ENCODE measurements at places on chromosomes 4 and X.

DNA sequence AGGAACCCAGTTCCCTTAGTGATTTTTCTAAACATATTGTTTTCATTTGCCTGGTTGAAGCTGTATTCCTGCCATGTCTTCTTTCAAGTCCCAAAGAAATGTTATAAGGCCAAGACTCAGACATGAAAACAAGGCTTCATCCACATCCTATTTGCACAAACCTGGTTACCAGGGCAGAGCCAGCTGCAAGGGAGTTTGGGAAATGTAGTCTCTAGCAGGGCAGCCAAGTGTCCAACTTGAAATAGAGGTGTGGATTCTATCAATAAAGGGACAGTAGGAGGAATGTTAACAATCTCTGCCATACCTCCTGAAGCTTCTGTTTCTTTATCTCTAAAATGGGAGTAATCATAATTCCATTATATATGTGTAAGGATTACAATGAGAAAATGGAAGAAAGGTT lies 56.6 kb downstream of the INTS12 start:
- DNase-seq = no peak

DNA sequence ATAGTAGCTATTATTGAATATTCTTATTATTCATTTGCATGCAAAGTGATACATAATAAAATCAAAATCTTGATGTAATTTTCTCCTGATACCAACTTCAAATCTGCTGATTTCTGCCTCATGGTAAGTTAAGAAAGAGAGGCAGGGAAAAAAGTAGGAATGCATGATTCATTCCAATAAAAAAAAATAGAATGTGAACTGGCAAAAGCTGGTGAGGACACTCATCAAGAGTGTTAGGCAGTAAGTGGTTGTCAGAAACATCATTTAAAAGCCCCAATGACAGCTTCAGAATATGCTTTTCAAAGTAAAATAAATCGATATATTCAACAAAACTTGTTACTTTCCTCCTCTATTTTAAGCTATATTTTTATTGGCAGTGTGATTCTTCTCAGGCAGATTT lies 979.1 kb downstream of the TECRL start:
- no peak for DNase-seq

DNA sequence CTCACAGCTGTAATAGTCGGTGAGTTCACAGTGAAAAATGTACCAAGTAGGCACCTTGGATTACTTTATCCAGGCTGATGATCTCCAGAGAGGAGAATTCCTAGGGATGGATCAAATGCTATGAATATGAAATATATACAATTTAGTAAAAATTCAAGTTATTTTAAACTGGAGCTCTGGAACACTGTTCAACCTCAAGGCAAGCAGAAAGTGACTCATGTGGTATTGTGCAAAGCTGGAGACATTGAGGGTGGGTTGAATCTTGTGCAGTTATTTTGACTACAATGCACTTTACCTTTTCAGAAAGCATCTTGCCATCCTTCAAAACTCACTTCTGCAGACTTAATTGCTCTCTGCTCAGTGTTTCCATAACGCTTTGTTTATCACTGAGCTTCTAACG lies 43.4 kb downstream of the OSTC start:
- no peak for DNase-seq

- no peak for DNase-seq
Measured at GRCh38 chr4:24392613-24393012, 191.7 kb downstream of the DHX15 start.

DNA sequence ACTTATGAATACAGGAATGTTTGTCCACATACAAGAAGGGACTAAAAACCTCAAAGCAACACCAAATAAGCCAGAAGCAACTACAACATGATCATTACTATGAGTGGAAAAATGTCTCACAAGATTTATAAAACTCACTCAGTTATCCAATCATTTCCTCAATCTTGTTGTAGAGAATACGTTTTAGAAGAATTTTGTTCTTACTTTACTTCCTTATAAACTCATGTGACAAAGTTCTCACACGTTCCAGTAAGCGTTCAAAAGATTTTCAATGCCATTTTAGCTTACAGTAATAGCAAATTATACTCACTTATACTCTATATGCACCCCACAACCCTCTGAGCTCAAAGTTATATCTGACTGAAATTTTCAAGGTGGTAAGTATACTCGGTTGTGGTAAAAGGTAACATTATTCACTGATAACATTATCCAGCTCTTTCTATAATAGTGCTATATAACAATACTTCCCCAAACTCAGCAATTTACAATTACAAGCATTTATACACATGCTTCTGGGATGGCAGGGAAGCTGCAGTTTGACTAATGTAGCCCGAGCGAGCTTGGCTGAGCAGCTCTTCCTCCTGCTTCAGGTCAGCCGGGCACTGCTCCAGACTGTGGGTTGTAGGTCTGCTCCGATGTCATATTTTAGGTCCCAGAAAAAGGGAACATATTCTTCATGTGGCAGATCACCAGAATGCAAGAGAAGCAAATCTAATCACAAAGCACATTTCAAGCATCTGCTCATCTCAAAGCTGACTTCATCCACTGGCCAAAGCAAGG lies 226.3 kb downstream of the RCHY1 start:
- no peak for DNase-seq

DNA sequence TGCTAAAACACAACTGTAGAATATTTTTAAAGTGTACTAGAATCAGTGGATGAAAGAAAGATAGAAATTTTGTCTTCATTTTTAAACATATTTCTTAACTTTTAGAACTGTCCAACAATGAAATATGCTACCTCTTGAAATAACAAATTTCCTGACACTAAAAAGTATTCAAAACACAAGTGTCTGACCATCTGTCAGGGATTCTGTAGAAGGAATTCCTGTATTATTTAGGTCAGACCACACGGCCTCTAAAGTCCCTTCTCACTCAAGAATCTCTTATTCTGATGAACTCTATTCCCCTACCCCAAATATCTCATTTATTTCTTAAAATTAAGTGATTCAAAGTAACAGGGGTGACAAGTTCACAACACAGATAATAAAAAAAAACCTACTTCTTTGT lies 99.1 kb downstream of the MAML3 start:
- no peak for DNase-seq

- no peak for DNase-seq
Measured at GRCh38 chr4:7904952-7905915, 34.4 kb downstream of the AFAP1 start.

DNA sequence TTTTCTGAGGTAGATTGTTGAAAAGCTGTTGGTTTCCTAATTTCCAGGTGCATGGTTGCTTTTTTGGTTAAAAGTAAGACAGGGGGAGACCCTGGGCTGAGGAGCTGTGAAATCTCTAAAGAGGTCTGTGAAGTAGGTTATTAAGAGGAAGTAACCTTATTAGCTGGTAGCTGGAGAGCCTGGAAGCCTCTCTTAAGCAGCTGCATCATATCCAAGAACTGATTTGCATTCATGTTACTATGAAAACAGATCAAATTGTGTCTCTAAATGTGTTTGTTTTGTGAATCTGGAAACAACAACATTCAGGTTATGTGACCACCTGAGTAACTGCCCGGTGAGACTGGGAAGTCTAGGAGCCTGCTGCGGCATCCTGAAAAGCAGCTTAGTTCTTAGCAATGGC lies 54.1 kb downstream of the ARHGAP10 start:
- no peak for DNase-seq

DNA sequence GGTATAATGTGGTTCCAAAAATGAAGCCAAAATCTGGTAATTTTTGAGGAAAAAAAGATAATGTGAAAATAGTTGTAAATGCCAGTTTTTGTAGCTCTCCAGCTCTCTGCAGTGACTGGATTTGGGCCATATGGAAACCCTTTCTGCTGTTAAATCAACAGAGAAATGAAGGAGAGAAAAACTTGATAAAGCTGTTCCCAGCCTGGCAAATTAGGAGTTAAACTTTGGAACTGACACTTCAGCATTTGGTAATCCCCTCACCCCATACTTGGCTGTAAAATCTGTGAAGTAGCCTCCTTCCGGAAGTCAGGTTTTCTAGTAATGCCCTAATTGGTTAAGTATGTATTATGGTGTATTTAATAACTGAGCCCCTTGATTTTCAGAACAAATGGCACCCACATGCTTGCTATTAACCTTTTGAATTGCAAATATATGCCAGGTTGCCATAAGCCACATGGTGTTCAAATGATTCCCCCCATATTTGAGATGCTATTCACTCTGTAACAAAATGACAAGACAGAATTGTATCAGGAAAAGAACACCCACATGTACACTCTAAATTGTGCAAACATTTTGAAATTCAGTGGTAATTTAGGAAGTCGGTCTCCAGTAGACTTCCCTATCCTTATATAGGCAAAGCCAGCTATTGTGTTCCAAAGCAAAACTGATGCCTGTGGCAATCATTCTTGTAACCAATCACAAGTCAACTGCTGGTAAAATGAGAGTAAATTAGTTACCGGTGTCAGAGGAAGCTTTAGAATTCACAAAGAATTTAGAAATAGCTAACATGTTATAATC lies 96.3 kb upstream of the ADAMTS3 start:
- DNase-seq = no peak

DNA sequence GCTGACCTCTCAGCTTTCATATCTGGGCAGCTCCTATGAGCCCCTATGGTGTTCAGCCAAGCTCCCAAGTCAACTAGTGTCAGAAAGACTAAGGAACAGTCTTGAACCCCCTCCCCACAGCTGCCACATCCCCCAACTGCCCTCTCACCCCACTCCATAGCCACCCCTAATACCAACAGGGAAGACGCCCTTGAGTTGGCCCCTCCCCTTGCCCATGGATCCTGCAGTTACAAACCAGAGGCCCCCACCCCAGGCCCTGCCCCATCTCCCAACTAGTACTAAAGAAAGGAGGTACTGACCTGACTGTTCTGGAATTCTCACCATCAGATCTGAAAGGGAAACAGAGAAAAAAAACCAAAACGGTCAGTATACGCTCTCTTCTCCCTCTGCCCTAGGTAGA lies 10.2 kb upstream of the IQSEC2 start:
- DNase-seq = no peak

DNA sequence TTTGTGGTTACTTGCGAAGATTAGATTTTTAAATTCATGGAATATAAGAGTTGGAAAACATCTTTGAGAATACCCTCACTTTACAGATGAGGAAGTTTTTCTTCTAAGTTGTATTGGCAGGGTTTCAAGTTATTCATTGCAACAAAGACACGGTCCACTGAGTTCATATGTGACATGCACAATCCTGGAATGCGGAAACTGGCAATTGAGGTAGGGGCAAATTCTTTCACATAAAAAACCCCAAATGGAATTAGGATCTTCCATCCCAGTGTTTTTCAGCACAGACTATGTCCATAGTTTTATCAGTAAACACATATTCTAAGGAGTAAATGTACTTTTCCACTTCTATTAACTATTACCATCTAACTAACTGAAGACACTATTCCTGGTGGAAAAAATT lies 81.8 kb upstream of the NAP1L5 start:
- no peak for DNase-seq

Data from WTC11 (cell line).